ENCODE measurements at places on chromosomes 12 and 14.

- H3K36me3 ChIP-seq, result peaks cover 22% of the 10 kb centered on the region
- H3K4me3 ChIP-seq, result no peak overlapping the region
- peak overlapping the region; percentile 12 for H3K27ac ChIP-seq
- no peak for DNase-seq
- no peaks in the 10 kb centered on the region for H3K27me3 ChIP-seq
Measured at GRCh38 chr12:116717466-116718437, 20.1 kb downstream of the SPRING1 start.

- H3K36me3 ChIP-seq, result no peaks in the 10 kb centered on the region
- H3K27me3 ChIP-seq, result peaks cover 3% of the 10 kb centered on the region
- peak overlapping the region; percentile 70 for H3K27ac ChIP-seq
- DNase-seq, result peak; percentile 47
Measured at GRCh38 chr12:57452181-57452936, 2.7 kb upstream of the INHBE start.

DNA sequence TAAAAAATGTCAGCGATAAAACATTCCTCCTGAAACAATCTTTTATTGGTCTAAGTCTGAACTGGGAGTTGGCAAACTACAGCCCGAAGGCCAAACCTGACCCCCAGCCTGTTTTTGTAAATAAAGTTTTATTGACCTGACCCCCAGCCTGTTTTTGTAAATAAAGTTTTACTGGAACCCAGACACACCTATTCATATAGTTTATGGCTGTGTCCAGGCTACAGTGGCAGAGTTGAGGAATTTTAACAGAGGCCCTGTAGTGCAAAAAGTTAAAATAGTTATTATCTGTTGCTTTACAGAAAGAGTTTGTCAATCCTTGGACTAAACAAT, 12.1 kb upstream of the SCARB1 start:
- no peak overlapping the region for H3K27ac ChIP-seq
- H3K4me1 ChIP-seq, result peaks cover under 1% of the 10 kb centered on the region
- H3K36me3 ChIP-seq, result no peaks in the 10 kb centered on the region
- H3K4me3 ChIP-seq, result no peak overlapping the region
- H3K27me3 ChIP-seq, result peaks cover 2% of the 10 kb centered on the region

- H3K4me3 ChIP-seq, result no peak overlapping the region
- H3K27me3 ChIP-seq, result peaks cover 15% of the 10 kb centered on the region
- no peaks in the 10 kb centered on the region for H3K4me1 ChIP-seq
- no peaks in the 10 kb centered on the region for H3K36me3 ChIP-seq
- DNase-seq, result no peak
Measured at GRCh38 chr12:107929436-107929835, 154.9 kb downstream of the ASCL4 start.

DNA sequence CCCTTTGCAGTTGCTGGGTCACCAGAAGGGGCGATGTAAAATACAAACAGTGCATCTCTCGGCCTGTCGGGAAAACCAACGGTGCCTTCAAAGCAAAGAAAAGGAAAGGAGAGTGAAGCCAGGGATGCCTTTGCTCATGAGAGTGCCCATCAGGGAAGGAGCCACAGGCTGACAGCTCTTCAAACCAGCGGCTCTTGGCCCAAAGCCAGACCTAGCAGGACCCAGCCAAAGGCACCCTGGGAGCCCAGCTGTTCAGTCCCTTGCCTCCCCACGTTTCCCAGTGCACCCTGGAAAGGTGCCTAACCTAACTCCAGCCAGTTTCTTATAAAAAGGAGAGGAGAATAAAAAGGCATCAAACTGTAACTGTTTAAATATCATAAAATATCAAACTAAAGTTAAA, 29.2 kb downstream of the PRMT8 start:
- no peak for DNase-seq
- no peak overlapping the region for H3K27ac ChIP-seq
- H3K36me3 ChIP-seq, result no peaks in the 10 kb centered on the region
- no peak overlapping the region for H3K4me3 ChIP-seq
- no peaks in the 10 kb centered on the region for H3K4me1 ChIP-seq

DNA sequence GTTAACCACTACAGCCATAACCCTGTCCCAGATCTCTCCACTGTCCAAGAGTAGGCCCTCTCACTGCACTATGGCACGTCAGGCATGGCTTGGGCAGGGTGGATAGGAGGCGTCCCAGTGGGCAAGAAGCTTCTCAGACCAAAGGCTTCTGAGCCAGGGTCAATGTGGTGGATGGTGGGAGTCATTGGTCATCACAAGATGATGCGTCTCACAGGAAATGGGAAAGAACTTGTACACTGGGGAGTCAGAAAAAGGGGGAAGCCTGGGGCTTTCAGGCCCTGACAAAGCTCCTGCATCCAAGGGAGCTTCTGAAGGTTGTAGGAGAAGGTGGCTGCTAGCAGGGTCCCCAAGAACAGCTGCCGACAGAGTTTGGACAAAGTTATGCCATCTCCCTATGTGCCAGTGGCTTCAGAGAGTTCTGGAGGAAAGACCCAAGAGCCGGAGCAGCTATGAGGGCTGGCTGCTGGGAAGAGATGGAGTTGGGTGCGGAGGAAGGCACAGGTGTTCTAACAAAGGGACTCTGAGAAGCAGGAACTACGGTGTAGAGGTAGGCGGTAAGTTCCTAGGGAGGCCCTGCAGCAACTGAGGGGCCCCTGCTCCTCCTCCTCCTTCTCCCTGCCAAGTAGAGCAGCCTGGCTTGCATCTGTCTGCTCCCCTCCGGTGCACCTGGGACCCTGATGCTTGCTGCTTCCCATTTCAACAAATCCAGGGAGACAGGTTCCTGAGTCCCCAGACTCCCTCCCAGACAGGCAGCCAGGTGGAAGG, 81.1 kb downstream of the ARL6IP4 start:
- no peak overlapping the region for H3K27ac ChIP-seq
- no peaks in the 10 kb centered on the region for H3K36me3 ChIP-seq
- no peak overlapping the region for H3K4me3 ChIP-seq
- DNase-seq, result no peak
- H3K4me1 ChIP-seq, result peaks cover 38% of the 10 kb centered on the region

GRCh38 chr12:93805736-93806141, 128.6 kb downstream of the CRADD start:
- H3K4me1 ChIP-seq, result peaks cover 32% of the 10 kb centered on the region
- no peaks in the 10 kb centered on the region for H3K27me3 ChIP-seq
- DNase-seq, result no peak
- H3K36me3 ChIP-seq, result peaks cover 6% of the 10 kb centered on the region
- H3K4me3 ChIP-seq, result no peak overlapping the region

GRCh38 chr12:123126294-123127181, 24.4 kb downstream of the PITPNM2 start:
- H3K27ac ChIP-seq, result no peak overlapping the region
- H3K4me3 ChIP-seq, result no peak overlapping the region
- H3K4me1 ChIP-seq, result peaks cover 46% of the 10 kb centered on the region
- H3K27me3 ChIP-seq, result no peaks in the 10 kb centered on the region
- H3K36me3 ChIP-seq, result no peaks in the 10 kb centered on the region
